ENCODE measurements at places on chromosomes 12 and 14. TPM values are rescaled to one million over a fixed set of nuclear protein-coding genes. Genes with fewer than 3 reads are reported as not detected.

GRCh38 chr14:89445273-89445973 is 28.4 kb upstream of the FOXN3 start:
- DNase-seq, result no peak
- H3K4me3 ChIP-seq, result no peak overlapping the region
- H3K27me3 ChIP-seq, result no peaks in the 10 kb centered on the region
- H3K4me1 ChIP-seq, result no peaks in the 10 kb centered on the region
- no peaks in the 10 kb centered on the region for H3K36me3 ChIP-seq

DNA sequence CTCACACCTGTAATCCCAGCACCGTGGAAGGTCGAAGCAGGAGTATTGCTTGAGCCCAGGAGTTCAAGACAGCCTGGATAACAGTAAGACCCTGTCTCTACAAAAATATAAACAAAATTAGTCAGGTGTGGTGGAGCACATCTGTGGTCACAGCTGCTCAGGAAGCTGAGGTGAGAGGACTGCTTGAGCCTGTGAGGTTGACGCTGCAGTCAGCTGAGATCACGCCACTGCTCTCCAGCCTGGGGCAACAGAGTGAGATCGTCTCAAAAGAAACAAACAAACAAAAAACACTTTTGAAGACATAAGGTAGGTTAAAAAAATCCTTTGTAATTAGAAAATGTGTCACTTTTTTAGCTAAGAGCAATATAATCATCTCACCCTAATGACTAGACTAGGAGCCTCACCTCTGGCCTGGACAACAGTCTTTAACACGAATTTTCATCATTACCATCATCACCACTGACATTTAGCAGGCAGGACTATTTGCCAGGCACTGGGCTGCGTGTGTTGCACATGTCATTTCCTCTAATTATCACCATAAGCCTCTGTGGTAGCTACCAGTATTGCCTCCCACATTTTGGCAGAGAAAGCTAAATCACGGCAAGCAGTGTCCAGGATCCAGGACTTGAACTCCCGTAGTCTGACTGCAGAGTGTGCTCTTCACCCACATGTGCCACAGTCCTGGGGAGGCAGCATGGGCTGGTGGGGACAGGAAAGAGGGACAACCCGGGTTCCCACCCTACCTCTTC is 4.6 kb upstream of the SYCP3 start:
- H3K27me3 ChIP-seq, result no peaks in the 10 kb centered on the region
- peaks cover 16% of the 10 kb centered on the region for H3K4me1 ChIP-seq
- H3K4me3 ChIP-seq, result no peak overlapping the region
- DNase-seq, result no peak

- H3K27ac ChIP-seq, result no peak overlapping the region
- DNase-seq, result no peak
- no peaks in the 10 kb centered on the region for H3K4me1 ChIP-seq
- no peaks in the 10 kb centered on the region for H3K36me3 ChIP-seq
Observed at GRCh38 chr12:29025937-29026336, 123.1 kb upstream of the FAR2 start.

DNA sequence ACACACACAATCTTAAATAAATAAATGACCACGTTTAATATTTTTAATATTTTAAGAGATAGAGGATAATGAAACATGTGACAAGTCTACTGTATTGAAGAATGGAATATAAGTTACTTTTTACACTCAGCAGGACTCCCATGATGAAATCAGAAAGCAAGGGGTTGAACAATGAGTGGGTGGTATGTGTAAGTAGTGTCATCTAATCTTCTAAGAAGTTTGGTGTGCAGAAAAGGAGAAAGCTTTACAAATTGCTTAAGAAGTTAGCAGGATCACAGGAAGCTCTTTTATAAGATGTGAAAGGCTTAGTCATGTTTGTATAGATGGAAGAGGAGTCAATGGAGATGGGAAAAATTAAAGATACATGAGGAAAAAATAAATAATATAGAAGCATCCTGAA is 47.8 kb downstream of the SLC15A5 start:
- H3K4me1 ChIP-seq, result no peaks in the 10 kb centered on the region
- no peak overlapping the region for H3K27ac ChIP-seq
- H3K36me3 ChIP-seq, result no peaks in the 10 kb centered on the region
- H3K27me3 ChIP-seq, result no peaks in the 10 kb centered on the region

DNA sequence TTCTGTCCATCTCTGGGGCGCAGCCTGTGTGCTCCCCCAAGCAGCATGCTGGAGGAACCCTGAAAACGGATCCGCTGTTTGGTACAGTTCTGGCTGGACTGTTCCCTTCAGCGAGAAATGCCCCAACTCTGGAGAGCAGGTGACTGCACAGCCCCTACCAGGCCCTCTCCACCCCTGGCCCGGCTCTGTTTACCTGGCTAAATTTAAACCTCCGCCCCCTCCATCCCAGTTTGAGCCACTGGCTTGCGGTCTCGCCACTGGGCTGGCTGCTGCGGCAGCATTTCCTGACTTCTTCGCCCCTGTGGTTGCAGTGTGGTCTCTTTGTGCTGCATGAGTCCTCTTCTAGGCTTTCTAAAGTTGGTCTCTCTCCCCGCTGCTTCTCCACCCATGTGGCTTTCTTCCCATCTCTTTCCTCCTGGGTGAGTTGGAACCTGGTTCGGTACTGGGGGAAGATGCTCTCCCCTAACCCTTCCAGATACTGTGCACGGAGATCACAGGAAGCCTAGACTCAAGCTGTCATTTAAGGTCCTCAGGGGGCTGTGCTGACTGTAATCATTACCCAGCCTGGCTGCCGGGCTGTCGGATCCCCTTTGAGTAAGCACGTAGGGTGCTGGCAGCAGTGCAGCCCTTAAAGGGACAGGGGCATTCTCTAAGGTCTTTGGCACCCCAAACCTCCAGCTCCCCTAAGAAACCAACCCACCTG is 60.6 kb downstream of the FBXL14 start:
- no peak overlapping the region for H3K4me3 ChIP-seq
- H3K4me1 ChIP-seq, result peaks cover 6% of the 10 kb centered on the region
- H3K27ac ChIP-seq, result no peak overlapping the region
- H3K27me3 ChIP-seq, result no peaks in the 10 kb centered on the region
- H3K36me3 ChIP-seq, result no peaks in the 10 kb centered on the region

- no peak overlapping the region for H3K4me3 ChIP-seq
- H3K4me1 ChIP-seq, result no peaks in the 10 kb centered on the region
- no peaks in the 10 kb centered on the region for H3K27me3 ChIP-seq
- H3K36me3 ChIP-seq, result no peaks in the 10 kb centered on the region
- DNase-seq, result no peak
Observed at GRCh38 chr12:622416-622815, 40.8 kb downstream of the NINJ2 start.

- H3K27me3 ChIP-seq, result no peaks in the 10 kb centered on the region
- DNase-seq, result no peak
- H3K36me3 ChIP-seq, result no peaks in the 10 kb centered on the region
- no peaks in the 10 kb centered on the region for H3K4me1 ChIP-seq
- no peak overlapping the region for H3K27ac ChIP-seq
Observed at GRCh38 chr14:76497550-76498462, 121.9 kb downstream of the ESRRB start.

The SMIM41 gene
- total RNA-seq, result 0.26 TPM

The CLECL1 gene
- total RNA-seq, result not detected

The CPM gene
- 34.6 TPM for total RNA-seq

The TMEM19 gene
- total RNA-seq, result 11.2 TPM

The REM2 gene
- total RNA-seq, result not detected
